ENCODE measurements at places on chromosomes 6 and 20.

GRCh38 chr6:23365732-23366131 is 760.3 kb upstream of the NRSN1 start:
- DNase-seq, result no peak

DNA sequence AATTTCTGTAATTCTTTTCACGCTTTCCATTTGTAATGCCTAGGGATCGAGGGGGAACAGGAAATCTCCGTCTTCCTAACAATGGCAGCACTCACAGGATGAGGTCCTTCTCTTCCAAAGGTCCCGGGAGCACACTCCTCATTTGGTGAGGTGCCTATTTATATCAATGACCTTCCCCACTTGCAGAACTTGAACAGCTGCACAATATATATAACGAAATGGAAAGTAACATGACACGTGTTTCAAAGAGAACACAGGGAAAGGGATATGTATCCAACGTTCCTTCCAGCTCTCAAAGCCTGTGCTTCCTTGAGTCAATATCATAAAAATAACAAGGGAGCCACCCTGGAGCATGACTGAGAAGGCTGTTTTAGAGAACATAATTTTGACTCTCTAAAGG is 78.6 kb upstream of the RBM24 start:
- DNase-seq, result no peak

DNA sequence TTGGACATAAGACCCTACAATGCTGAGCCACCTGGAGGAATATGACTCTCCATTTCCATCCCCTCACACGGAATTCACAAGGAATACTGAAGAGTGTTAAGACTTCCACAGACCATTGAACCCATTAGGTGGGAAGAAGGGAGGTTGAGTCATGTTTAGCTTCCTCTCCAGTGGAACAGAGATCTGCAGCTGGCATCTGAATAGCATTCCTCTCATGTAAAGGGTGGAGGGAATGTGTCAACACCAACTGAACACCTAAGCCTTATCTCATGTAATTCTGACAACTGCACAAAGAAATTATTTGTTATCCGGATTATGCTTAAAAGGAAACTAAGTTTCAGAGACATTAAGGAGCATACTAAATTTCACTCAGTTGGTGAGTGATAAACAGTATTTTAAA is 705.9 kb downstream of the MAFB start:
- DNase-seq, result no peak

DNA sequence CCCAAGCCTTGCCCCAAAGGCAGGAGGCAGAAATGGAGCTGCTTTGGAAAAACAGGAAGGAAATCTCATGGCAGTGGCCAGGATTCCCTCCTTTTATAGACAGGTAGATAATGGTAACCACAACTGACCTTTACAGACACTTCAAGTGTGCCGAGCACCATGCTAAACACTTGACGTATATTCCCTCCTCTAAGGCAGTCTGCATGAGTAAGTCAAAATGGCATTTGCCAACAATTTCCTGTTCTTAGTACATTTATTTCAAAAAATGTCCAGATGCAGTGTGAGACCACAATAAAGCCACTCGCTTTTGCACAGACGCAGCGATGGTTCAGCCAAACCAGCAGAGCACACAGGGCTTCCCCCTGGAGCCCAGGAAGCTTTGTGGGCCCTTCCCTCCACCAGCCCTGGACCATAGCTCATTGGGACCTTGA is 16.5 kb upstream of the GPR6 start:
- DNase-seq, result no peak
